Activated naive CD8-positive, alpha-beta T cell treated with anti-CD3 and anti-CD28 coated beads, Interleukin-2, amount 10 ng/mL, durations not matched to agents 7 days and 5 days (primary cell): ENCODE measurements at places on chromosomes 2 and 18.

DNA sequence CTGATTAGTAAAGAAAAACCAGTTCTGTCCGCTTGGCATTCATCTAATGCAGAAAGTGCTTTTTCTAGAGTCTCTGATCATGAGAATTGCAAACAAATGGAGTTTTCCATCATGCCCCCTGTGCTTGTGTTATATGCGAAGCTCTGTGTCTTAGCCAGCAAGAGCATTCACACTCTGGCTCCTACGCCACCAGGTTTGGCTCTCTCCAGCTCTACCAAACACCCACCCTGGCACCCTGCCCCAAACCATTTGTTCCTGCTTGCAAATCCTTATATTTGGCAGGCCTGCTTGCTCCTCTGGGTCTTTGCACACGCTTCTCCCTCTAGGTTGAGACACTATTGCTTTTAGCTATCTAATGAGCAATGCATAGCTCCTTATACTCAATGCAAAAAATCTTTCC lies 204.1 kb upstream of the CYRIA start:
- DNase-seq: no peak

DNA sequence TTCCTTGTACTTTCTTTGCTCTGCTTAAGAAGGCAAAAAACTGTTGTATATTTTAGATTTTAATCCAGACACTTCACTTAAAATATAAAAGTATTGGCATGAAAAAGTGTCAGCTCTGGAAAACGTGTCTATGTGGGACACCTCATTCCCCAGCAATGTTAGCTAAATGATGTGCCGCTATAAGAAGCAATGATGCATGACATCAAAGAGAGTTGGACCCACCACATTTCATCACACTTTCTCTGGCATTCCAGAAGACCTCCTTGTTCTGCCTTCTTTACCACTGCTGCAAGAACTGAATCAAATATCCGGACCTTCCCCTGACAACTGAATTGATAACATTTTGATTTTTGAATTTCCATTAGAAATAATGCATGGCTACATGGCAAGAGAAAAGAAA lies 242.4 kb upstream of the TANK start:
- no peak for DNase-seq

DNA sequence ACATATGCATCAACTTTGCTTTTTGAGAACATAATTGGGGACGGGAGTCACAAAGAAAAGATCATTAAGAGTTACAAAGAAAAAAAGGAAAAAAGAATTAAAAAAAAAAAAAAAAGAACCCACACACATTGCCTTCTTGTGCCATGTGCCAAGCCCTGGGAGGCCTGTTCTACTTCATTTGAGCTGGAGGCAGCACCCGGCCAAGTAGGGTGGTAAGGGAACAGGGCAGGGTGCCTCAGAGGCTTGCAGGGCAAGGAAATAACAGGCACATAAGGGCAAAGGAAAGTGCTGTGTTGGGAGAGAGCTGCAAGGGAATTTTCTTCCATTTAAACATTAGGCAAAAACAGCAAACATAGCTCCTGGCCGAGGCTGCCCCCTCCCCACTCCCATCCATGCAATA lies 418.0 kb downstream of the TMEM182 start:
- no peak for DNase-seq

DNA sequence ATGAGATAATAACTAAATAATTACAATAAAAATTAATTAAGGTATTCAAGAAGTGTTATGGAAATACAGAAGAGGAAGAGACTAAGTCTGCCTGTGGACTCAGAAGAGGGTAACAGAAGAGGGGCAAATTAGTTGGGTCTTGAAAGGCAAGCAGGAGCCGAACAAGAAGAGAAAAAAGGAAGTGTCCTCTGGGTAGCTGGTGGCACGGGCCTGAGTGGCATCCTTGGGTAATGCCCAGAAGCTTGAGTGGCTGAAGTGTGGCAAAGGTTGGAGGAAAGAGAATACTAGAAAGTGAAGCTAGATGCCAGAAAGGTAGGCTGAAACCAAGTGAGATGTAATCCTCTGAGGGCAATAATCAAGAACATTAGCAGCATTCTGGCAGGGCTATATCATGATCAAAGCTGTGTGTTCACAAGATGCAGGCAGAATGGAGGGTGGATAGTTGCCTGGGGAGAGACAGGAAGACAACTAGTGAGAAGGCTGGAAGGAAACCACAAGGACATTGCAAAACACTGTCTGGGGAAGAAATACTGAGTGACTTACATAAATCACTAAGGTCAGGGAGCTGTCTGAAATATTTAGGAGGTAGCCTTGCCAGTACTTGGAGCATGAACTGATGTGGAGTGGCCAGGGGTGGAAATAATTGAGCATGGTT lies 16.2 kb downstream of the DOCK10 start:
- no peak for DNase-seq

- no peak for DNase-seq
Measured at GRCh38 chr18:75261430-75262223, 51.0 kb downstream of the TSHZ1 start.
